Esophagus squamous epithelium (tissue), 5 donors: ENCODE measurements at places on chromosomes 1 and 21.

DNA sequence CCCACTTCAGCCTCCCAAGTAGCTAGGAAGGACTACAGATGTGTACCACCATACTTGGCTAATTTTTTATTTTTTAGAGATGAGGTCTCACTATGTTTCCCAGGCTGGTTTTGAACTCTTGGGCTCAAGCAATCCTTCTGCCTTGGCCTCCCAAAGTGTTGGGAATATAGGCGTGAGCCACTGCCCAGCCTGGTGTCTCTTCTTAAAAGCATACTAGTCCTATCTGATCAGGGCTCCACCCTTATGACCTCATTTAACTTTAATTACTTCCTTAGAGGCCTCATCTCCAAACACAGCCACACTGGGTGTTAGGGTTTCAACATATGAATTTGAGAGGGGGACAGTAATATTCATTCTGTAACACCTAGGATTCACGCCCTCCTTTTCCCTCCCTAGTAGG lies 130.9 kb downstream of the GLIS1 start:
- DNase-seq, result no peak

DNA sequence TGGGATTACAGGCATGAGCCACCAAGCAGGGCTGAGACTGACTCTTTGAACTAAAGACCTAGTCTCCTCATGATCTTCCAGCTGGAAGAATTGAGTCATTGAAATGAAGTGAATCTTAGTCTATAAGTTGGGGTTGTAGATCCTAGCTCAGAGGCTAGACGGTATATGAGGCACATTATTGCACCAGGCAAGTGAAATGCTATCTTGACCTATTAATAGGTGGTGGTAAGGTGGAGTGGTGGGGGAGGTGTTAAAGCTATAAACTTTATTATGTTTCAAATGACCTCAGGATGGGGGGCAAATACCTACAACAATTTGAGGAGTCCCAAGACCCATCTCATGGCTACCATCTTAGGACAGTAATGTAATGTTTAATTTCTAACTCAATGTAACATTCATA lies 36.8 kb upstream of the SLC16A1 start:
- DNase-seq, result no peak

DNA sequence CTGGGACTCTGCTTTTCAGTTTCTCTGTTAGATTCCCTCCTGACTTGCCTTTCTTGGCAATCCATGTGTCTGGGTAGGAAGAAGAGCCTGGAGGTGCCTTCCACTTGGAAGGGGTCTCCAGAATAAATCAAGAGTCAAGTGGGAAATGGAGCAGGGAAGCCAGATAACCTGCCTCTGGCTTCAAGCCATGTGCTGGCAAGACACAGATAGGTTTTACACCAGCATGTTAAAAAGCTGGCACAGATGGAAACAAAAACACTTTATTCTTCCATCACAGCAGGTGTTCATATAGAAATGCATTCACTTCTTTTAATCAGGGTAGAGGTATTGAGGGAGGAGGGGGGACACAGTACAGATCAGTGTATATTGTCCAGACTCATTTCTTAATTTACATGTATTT lies 356.9 kb upstream of the RUNX1 start:
- DNase-seq, result no peak

DNA sequence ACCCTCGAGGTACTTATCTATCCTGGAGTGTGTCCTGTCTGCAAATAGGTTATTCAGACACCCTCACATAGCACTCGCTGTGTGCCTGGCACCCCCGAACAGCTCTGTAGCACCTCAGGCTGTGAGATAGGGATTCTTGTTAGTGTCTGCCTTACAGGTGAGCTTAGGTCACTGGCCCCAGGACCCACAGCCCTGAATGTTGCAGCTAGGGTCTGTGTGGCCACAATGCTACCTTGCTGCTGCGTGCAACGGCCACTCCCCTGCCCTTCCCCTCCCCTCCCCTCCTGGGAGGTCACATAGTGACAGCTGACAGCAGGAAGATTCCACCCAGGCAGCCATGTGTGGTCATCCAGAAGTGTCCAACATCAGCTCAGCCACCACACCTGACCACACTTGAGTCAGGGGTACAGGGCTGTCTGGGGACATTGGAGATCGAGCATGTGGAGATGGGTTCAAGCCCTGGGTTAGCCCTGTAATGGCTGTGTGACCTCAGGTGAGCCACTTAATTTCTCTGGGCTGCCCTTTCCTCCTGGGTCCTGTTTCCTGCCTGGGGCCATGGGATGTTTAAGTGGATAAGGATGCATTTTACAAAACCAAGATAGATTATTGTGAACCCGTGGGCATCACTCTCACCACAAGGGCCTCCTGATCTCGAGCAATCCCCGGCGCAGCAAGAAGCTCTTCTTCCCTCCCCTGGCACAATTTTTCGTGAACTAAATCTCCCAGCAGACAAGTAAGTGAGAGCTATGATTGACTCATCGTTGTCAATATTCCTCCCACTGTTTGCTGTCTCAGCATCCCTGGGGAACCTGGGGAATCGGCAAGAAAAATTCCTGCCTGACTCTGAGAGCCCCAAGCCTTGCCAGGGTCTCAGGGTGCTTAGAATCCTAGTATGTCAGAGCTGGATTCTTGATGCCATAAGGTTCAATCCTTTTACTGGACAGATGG lies 208.7 kb downstream of the PTPRU start:
- no peak for DNase-seq

DNA sequence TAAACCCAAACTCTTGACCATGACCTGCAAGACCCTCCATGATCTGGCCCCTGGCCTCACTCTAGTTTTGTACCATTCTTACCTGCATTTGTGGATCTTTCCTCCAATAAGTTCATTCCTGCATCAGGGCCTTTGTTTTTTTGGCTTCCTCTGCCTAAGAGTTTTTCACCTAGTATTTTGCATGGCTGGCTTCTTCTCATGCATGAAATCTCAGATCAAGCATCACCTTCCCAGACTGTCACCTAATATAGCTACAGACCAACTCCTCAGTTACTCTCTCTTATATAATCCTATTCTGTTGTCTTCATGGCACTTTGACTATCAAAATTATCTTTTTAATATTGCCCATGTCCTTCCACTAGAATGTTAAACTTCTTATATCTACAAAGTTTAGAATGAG lies 54.2 kb downstream of the BTBD8 start:
- DNase-seq, result no peak

DNA sequence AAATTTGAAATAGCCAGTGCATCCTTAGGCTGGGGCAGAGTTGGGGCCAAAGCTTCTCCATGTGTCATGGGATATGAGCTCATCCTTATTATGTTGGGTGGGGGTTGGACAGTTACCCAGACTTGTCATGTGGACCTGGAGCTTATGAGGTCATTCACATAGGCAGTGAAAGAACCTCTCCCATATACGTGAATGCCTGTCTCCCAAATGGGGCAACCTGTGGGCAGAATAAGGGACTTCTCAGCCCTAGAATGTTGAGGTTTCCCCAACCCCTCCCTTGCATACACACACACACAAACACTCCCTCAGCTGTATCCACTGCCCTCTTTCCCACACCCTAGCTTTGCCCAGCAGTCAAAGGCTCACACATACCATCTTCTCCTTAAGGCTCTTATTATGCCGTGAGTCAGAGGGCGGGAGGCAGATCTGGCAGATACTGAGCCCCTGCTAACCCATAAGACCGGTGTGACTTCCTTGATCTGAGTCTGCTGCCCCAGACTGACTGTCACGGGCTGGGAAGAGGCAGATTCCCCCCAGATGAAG lies 2.3 kb upstream of the IVL start:
- DNase-seq, result no peak

DNA sequence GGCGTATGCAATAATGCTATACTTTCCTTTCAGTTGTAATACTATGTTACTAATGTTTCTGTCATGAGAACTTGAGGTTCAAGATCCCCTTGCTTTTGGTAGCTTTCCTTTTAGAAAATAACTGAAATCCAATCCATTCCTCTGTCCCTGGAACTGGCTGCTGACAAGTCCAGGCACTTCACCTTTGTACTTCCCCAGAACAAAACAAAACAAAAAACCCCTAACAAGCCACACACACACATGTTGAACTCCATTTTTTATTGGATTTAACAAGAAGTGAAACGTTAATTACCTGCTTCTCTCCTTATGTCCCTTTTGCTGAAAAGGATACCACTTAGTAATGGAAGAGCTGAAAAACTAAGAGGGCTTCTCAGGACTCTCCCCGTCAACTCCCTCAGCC lies 26.1 kb upstream of the SDC3 start:
- DNase-seq, result no peak

- DNase-seq, result no peak
These were observed 223.6 kb upstream of the POU3F1 start for GRCh38 chr1:38269923-38270848.

DNA sequence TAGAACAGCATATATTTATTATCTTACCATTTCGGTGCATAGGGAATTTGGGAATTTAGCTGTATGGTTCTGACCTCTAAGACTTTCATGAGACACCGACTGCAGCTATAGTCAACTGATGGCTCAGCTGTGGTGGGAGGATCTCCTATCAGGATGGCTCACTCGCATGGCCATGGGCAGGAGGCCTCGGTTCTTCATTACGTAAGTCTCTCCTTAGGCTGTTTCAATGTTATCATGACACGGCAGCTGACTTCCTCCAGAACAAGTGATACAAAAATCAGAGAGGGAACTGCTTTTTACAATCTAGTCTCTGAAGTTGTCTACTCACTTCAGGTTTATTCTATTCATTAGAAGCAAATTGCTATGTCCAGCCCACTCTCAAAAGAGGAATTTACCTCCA lies 13.3 kb upstream of the CAPN8 start:
- DNase-seq, result no peak

DNA sequence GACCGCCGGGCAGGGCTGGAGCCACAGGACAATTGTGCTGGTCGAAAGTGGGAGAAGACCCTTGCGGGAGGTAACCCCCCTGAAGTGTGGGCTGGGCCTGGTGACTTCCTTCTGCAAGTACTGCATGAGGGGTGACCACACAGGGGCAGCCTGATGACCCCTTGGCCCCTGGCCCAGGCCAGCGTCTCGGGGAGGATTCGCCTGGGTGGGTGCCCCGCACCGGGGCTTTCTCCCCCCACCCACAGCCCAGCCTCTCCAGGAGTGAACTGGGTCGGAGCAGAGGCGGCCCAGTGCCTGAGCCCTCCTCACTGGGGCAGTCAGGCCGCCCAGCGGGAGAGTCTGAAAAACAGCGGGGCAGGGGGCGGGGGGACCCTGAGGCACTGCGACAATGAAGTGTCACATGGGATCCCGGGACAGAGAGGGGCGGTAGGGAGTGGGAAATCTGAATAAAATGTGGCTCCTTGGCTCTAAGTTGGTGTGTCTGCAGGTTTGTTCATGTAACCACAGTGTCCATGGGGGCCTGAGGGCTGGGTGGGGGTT lies 1.6 kb upstream of the DNMT3L start:
- DNase-seq, result no peak

- no peak for DNase-seq
These were observed 72.2 kb upstream of the LYST start for GRCh38 chr1:235938709-235939479.

DNA sequence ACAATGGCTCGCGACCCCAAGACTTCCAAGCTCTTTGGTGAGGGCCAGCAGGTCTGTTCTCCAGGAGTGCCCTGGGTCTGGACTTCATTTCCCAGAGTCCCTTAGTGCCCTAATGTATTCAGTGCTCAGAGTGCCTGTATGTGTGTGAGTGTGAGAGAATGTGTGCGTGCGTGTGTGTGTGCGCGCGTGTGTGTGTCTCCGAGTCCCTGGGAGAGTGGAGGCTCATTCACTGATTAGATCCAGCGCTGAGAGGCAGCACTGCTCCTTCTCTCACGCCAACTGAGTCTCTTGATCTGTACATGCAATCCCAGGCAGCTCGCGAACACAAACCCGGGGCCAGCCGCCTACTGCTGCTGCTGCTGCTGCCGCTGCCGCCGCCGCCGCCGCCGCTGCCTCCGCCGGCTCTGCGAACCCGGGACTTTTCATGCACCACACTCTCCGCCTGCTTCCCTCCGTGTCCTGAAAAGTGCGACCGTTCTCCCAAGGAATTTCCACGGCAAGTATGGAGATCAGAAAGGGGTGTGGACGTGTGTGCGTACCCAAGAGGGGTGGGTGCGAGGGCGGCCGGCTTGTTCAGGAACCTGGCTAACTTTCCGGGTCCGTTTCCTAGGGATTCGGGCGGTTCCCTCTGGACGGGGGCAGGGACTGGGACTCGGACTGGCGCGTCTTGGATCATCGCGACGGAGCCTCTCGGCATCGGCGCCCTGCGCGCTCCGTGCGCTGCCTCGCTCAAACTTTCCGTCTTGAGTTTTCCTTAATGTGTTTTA lies at the start of gene RNF220:
RNF220 (plus strand) TSS at position 225 of the 767 bp plus-strand sequence.
- DNase-seq, result no peak

DNA sequence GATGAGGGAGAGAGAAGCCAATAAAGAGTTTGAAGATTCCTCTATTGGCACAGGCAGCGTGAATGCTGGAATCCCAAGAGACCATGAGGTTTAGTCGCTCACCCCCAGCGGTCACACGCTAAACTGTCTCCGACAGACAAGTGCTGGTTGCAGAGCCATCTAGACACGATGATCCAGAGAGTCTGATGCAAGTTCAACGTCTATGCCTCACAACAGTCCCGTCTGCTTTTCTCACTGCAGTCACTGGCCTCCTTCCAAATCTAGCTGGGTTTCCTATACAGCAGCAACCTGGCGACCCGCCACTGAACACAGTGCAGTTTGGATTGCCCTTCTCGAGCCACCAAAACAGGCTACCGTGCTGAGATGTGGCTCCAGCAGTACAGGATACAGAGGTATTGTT lies 98.6 kb upstream of the KRTAP19-8 start:
- no peak for DNase-seq

DNA sequence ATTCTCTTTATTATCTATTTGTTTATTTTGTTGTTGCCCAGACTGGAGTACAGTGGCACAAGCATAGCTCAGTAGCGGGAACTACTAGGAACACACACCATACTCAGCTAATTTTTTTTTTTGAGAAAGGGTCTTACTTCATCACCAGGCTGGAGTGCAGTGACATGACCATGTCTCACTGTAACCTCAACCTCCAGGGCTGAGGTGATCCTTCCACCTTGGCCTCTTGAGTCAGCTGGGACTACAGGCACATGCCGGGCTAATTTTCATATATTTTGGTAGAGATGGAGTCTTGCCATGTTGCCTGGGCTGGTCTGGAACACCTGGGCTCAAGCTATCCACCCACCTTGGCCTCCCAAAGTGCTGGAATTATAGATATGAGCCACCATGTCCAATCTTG lies 5.3 kb upstream of the TXNIP start:
- no peak for DNase-seq

DNA sequence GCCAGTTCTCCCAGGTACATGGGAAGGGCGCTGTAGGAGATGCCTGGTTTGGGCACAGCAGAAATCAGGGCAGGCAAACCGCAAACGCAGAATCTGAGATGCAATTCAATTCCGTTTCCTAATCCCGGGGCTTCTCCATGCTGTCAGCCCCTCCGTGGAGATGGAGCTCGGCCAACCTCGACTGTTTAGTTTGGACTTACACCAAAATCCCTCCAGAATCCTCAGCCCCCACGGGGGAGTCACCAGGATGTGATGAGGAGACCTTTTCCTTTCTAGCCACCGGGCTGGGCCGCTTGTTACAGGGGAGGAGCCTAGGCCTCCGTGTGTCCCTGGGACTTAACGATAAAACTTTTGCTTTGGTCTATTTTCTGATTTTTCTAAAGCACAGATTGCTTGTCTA lies 7.9 kb downstream of the SLC2A7 start:
- no peak for DNase-seq

DNA sequence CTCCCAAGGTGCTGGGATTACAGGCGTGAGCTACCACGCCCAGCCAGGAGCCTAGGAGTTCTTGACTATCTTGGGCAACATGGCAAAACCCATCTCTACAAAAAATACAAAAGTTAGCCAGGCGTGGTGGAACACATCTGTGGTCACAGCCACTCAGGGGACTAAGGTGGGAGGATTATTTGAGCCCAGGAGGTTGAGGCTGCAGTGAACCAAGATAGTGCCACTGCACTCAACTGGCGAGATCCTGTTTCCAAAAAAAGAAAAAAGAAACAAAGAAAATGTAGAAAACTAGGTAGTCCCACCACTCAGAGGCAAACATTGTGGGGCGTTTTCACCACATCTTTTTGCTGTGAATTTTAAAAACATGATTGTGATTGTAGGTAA lies 141.3 kb downstream of the ZZZ3 start:
- no peak for DNase-seq
